Colonic mucosa (tissue), 4 donors: ENCODE measurements at places on chromosomes 7 and 10.
A peak's percentile ranks its signal among the peaks of the same experiment; 100 is the strongest.

DNA sequence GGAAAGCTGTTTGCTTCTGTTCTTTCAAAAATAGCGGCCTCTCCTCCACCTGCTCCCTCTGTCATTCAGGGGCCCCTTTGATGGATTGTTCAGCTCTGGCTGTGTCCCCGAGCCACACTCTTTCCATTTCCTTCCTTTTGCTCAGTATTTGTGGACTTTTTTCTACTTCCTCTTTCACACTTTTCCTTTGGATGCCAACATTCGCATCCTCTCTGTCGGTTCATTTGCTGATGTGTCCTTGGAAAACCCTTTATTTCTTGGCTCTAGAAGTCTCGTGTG, 11.7 kb upstream of the PWWP2B start:
- no peak for DNase-seq

GRCh38 chr10:72688208-72688651, 3.7 kb upstream of the MCU start:
- DNase-seq: peak; percentile 46

GRCh38 chr7:80386686-80387085, 125.2 kb downstream of the GNAT3 start:
- DNase-seq: no peak

- DNase-seq: no peak
These were observed 329 bp downstream of the NOLC1 start for GRCh38 chr10:102152545-102152890.

DNA sequence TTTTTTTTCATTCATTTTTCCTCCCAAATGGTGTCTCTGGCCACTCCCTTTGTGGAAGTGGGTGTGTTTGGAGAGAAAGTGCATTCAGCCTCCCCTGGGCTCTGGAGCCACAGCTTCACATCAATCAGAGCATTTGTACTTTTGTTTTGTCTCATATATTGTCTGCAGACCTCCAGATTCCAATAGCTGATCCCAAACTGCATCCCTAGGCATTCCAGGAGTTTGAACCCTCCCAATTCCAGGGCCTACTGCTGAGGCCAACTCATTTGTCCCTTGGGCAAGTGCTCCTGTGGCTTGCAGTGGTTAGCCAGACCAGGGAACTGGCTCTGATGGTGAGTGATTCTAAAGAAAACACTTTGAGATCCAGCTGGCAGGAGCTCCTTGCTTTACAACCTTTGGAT, 163.3 kb downstream of the IPMK start:
- DNase-seq: no peak

DNA sequence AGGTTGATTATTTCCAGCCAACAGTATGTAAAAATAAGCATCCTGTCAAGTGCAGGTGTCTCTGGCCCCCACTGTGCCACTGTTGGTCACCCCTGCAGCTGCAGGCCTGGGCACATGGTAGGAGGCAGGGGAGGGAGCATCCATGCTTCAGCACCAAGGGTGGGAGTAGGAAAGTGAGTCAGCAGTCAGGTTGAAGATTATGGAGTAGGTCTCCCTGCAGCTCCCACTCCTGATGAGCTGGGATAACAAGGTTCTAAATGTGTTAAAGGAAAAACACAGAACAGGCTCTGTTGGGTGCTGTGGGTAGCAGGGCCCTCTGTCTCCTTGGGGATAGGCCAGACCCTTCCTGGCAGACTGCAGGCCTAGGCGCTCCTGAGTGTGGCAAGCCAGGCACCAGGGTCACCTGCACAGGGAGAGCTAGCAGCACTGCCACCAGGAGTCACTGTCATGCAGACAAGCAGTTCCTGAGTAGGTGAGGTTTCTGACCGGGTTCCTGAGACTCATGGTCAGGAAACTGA, 59.3 kb downstream of the NUDCD3 start:
- no peak for DNase-seq

DNA sequence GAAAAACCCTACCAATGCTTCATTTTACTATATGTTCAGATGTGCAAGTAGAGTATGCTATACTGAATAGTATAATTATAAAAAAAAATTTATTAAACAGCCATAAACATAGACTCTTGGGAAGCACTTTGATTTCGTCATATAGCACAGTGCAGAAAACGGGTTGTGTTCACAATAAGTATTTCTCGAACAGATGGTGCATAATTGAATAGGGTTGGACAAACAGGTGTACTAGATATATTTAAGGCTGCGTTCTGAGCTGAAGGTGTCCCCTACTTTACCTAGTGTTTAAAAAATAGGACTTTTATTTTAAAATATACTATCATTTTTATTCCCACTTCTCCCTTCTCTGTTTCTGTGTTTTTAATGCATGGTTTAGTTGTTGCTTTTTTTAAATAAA, 841.5 kb downstream of the ANKRD7 start:
- DNase-seq: no peak

GRCh38 chr7:100568896-100569844, 4.5 kb downstream of the SAP25 start:
- DNase-seq: peak; percentile 79

GRCh38 chr7:27123007-27123476, 7.5 kb downstream of the HOXA4 start:
- peak; percentile 29 for DNase-seq

DNA sequence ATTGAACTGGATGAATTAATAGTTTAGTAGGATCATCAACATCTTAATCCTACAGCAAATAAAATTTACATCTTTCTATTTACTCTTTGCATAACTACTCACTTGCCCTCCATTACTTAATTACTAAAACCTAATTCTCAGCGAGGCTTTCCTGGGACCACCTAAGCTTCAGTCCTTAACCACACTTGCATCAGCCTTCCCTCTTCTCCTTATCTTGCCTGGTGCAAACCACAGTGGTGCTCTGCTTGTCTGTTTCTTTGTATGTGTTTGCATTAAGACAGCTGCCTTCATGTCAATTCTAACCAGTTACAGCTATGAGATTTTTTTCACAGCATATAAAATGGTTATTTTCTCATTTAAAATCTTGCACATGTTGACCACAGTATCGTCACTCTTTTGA, 72.6 kb upstream of the ZNF92 start:
- DNase-seq: no peak

DNA sequence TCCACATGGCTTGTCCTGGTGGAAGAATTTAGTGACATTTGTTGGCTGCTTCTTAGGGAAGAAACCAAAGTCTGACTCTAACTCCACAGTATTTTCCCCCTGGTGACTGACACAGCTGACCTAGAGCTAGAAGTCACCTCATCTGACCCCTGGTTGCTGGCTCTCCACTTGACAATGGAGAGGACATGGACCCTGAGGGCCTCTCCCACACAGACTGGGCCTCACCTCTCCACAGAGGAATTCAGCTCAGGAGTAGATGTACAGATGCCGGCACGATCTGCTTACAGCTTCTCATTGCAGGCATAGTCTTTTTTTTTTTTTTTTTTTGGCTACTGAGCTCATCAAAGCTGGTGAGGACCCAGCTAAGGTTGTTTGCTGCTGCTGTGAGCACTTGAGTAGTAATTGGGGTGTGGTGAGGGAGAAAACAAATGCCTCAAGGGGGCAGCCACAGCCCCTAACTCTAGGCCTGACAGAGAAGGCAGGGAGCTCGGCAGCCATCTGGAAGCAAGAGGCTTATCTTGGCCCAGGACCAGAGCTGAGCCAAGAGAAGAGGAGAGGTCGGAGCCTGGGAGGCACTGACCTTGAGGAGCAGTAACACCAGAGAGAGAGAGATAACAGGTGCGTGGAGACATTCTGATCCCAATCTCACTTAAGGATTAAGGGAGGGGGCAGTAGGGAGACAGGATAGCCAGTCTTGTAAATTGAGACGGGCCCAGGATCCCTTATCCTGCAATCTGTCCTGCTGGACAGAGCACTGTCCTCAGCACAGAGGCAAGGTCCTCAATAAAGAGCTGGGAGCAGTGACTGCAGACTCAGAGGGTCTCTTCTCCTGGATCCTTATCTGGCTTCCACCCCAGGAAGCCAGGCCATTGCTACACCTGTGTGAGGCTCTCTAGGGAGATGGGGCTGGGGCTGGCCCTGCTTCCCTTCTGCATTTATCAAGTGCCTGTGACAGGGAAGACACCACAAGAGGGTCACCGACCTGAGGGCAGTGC, 9.4 kb downstream of the PRSS58 start:
- no peak for DNase-seq

GRCh38 chr10:99551158-99551557, 18.4 kb downstream of the NKX2-3 start:
- peak; percentile 57 for DNase-seq

GRCh38 chr7:35374858-35375257, 121.0 kb upstream of the TBX20 start:
- DNase-seq: no peak

DNA sequence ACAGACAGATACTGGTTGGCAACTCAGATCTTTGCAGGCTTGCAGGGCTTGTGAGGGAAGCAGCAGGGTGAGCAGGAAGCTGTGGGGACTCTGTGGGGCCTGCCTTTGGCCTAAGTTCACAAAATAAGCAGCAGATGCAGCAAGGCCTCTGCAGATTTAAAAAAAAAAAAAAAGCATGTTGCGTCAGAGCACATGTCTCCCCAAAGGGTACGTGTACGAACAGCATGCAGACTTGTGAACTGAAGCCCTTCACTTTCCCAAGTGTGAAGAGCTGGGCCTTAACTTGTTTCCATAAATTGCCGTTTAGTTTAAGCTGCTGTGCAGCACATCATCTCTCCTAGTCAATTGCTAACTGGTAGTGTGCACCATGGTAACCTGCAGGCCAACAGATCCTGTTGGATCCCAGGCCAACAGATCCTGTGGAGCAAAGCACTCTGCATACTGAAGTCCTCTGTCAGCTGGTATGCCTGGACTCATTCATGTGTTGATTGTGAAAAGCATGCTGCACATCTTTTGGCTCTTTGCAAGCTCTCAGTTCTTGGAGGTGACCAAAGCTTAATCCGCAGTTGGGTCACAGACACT, 10.8 kb upstream of the XPNPEP1 start:
- DNase-seq: no peak

DNA sequence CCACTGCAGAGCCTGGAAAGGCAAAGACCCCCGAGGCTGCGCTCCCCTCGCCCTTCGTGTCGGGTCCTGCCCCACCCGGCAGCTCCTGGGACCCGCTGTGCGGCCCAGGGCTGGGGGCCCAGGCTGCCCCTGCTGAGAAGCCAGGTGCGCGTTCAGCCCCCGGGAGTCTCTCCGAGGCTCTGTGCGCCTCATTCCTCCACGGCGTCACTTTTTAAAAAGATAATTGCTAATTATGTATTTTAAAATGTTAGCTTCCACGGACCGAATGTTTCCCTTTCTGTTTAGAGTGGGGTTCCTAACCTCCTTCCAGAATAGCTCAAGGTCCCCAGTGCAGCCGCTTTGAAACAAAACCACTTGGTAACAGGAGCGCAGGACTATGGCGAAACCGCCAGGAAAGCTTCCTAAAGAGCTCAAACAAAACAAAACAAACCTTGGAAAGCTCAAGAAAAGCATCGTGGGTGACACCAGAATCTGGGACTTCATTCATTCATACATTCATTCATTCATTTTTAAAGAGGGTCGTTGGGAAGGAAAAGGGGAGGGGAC, 45.6 kb downstream of the PDIA4 start:
- no peak for DNase-seq
